T-helper 17 cell (primary cell): ENCODE measurements at places on chromosomes 12 and 14.

DNA sequence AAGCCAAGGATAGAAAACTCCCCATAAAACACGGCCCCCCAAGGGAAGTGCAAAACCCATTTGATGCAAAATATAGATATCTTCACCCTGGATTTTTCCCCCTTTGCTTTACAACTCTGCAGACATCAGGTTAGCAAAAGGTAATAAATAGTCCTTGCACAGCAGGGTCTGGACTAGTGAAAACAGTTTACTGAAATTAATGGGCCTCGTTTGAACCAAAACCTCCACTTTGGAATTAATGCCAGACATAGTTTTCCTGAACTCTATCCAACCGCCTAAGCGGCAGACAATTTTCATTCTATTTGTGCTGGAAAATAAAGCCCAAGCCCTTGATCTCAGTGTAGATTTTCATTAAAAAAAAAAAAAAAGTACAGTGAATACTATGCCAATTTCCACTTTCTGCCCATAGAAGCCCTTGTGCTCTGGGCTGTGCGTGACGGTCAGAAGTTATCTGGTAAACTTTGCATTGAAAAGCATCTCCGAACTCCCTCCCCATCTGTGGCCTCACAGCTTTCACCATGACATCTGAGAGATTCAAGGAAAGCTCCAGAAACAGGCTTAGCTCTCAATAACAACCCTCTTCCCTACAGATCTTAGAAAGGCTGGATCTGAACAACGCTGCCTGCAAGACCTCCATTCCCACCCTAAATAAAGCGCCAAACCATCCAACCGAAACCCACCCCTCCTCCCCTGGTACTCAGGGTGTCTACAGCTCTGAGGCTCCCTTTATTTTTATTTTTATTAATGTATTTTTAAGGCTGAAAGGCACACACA is 11.0 kb upstream of the IRF2BPL start:
- no peak for DNase-seq

GRCh38 chr12:52656616-52657015 is 4.6 kb upstream of the KRT2 start:
- no peak for DNase-seq

DNA sequence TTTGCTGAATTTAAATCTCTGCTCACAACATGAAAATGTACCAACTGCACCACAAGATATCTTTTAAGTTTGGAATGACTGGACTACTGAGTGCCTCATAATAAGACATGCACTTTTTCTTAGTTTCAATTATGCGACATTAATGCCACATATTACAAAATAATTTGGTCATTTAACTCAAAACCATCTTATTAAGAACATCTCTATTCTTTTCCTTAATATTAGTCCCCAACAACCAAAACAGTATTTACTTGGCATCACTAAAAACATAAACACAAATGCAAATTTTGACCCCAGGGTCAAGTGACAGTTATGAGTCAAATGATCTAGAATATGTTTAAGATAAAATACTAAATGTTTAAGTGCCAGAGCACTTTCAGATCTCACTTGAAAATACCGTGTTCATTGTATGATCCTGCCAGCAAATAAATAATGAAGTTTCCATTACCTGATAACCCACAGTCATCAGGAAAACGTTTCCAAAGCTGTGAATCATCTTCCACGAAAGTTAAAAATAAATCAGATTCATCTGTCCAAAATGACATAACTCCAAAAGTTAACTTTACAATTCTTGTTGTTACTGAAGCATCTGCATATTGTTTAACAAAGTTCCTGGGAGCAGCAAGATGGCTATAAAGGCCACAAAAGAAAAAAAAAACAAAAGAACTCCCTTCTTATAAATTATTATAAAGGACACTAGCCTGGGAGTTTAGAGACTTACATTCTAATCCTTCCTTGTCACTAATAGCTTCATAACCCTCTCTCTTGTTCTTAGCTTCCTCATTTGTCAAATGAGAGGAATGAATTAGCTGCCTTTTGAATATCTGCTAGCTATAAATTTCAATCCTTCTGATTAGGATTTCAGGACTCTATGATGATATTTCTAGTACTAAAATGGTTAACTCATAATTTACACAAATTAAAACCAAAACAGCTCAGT is 30.5 kb upstream of the AP4S1 start:
- DNase-seq: no peak

- no peak for DNase-seq
These were observed 11.1 kb upstream of the GPX2 start for GRCh38 chr14:64953661-64954060.

DNA sequence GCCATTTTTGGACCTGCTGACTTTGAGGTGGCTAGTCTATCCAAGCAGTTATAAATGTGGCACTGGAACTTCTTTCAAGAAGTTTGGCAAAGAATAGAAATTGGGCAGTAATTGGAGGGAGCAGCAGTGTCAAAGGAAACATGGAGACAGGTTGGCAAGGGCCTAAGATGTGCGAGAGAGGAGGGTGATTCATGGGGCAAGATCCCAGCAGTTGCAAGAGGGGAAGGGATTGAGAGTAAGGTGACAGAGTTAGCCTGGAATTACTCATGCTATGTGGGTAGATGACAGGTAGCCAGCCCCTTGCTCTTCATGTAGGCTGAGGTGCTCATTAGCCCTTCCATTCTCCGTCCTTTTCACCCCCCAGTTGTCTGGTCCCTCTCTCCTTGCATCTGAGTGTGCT is 42.2 kb downstream of the FBXL14 start:
- DNase-seq: no peak
